ENCODE measurements at places on chromosomes 7 and 10. TPM values are rescaled to one million over a fixed set of nuclear protein-coding genes. Genes with fewer than 3 reads are reported as not detected.

GATA3 gene
- total RNA-seq, result not detected

GFRA1 gene
- not detected for total RNA-seq

FAM13C gene
- total RNA-seq, result not detected

CPA4 gene
- total RNA-seq, result not detected

ANKRD16 gene
- 15.0 TPM for total RNA-seq

PIK3AP1 gene
- 111 TPM for total RNA-seq

MAGI2 gene
- 0.17 TPM for total RNA-seq

LRGUK gene
- 0.46 TPM for total RNA-seq

GHRHR gene
- total RNA-seq, result not detected

OR6V1 gene
- total RNA-seq, result not detected

AKR1C1 gene
- total RNA-seq, result not detected

SPDYE5 gene
- not detected for total RNA-seq

TDRD1 gene
- not detected for total RNA-seq

ANLN gene
- 71.0 TPM for total RNA-seq

GRK5 gene
- total RNA-seq, result 8.3 TPM

PTPRN2 gene
- 0.35 TPM for total RNA-seq

ITIH5 gene
- not detected for total RNA-seq

AZGP1 gene
- 0.44 TPM for total RNA-seq
